A549 treated with CpdA at 1 μM for 4 hours (cell line): ENCODE measurements at places on chromosomes 1 and 21. TPM values are rescaled to one million over a fixed set of nuclear protein-coding genes. Genes with fewer than 3 reads are reported as not detected.

The ERO1B gene
- total RNA-seq: 3.2 to 4.1 TPM (median 3.4 TPM) in 5 replicates

The FMO1 gene
- total RNA-seq: not detected in 5 replicates

The ADAMTS5 gene
- total RNA-seq: not detected in 5 replicates

The CRABP2 gene
- total RNA-seq: 9.5 to 13.7 TPM (median 12.0 TPM) in 5 replicates

The HAPLN2 gene
- total RNA-seq: 0.03 TPM in 1 of 5 replicates, not detected in the others
